MM.1S (cell line): ENCODE measurements at places on chromosomes 4 and X.

- no peak for DNase-seq
These were observed 36.3 kb downstream of the RPS6KA3 start for GRCh38 chrX:20230406-20230805.

GRCh38 chrX:4690521-4690920 lies 977.1 kb upstream of the PRKX start:
- no peak for DNase-seq

DNA sequence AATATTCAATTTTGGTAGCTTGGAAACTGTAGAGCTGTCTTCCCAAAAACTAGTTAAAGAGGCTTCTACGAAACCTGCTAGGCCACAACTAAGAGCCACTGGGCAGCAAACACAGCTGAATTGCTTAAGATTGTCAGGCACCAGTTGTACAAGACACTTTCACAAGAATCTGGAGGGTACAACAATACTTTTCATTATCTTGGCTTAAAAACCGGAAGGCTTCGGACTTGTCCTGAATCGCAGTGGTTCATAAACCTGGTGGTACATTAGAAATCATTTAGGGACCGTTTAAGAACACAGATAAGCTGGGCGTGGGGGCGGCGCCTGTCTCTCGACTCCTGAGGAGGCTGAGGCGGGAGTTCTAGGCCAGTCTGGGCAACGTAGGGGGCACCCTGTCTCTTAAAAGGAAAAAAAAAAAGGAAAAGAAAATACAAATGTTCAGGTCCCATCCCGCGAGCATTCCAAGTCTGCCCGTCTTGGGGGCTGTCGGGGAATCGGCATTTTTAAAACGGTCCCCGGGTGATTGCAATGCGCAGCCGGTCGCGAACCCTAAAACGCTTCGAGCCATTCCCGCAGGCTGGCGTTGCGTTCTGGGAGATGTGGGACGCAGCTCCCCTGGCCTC lies 763 bp downstream of the PYURF start:
- peak; percentile 48 for DNase-seq

DNA sequence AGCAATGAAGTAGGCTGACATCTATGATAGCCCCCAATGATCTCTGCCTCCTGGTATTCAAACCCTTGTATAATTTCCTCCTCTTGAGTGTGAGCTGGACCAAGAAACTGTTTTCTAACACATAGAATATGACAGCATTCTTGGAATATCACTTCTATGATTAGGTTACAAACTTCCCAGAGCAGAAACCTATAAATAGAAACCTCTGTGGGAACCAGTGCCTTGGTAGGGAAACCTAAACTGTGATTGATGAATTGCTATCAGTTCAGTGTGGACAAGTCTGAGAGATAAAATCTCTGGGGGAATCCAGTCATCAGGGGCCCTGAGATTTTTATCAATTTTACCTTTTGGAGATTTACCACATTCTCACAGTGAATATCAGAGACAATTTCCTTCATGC lies 756.5 kb upstream of the AGA start:
- DNase-seq = no peak

- DNase-seq = no peak
These were observed 36.8 kb upstream of the AGA start for GRCh38 chr4:177479063-177479462.

GRCh38 chr4:3766785-3767569 lies 792 bp downstream of the ADRA2C start:
- no peak for DNase-seq

DNA sequence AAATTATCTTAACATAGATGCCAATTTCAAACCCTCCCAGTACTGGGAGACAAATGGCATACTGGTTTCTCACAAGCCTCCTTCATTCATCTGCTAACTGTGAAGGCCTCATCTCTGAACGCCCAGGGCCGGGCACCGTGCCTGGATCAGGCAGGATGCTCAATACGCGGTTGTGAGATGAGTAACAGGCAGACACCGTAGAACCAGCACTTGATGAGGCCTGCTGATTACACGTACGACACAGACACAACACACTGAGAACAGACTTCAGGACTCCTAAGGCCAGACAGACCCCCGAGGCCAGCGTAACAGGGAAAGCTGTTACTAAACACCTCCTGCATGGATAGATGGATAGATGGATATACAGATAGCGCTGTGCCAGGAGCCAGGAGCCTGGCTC lies 154.6 kb downstream of the AFAP1 start:
- DNase-seq = no peak
